Gastroesophageal sphincter (tissue), 4 donors: ENCODE measurements at places on chromosomes 7 and 10. TPM values are rescaled to one million over a fixed set of nuclear protein-coding genes. Genes with fewer than 3 reads are reported as not detected.

COX15 gene
- 27.3 TPM for total RNA-seq

TMEM273 gene
- total RNA-seq = 24.0 TPM

SFTPA1 gene
- not detected for total RNA-seq

ASL gene
- 23.8 TPM for total RNA-seq

HMX2 gene
- total RNA-seq = not detected

GRID2IP gene
- 0.27 TPM for total RNA-seq

FGL2 gene
- 199 TPM for total RNA-seq

BICC1 gene
- 27.8 TPM for total RNA-seq

MMP21 gene
- 0.13 TPM for total RNA-seq

CISD1 gene
- 24.7 TPM for total RNA-seq

SH2D4B gene
- total RNA-seq = not detected

PNLIPRP2 gene
- total RNA-seq = not detected

SRRM3 gene
- 2.4 TPM for total RNA-seq

GIMAP4 gene
- total RNA-seq = 24.4 TPM

SYT15 gene
- 11.2 TPM for total RNA-seq
